Activated CD4-positive, alpha-beta T cell treated with anti-CD3 and anti-CD28 coated beads for 4 hours (primary cell): ENCODE measurements at places on chromosomes 6 and 20.
A peak's percentile ranks its signal among the peaks of the same experiment; 100 is the strongest.

GRCh38 chr6:20340068-20340848, 61.4 kb upstream of the E2F3 start:
- DNase-seq, result no peak

DNA sequence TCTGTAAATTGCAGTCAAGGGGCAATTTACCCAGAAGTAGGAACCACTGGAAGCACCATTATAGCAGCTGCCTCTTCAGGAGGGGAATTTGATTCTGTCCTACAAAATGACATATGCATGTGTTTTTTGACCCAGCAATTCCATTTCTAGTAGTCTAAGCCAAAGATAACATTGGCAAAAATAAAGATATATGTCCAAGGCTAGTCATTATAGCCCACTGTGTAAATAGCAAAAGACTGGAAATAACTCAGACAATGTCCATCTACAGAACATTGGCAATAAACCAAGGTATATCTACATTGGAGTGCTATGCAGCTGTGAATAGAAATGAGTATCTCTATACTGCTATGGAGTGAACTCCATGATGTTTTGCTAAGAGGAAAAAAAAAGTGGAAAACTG, 12.5 kb upstream of the PANK2 start:
- DNase-seq, result no peak

- no peak for DNase-seq
Measured at GRCh38 chr20:59788196-59788735, 145.2 kb downstream of the SYCP2 start.

GRCh38 chr20:15031546-15032351, 694.3 kb upstream of the FLRT3 start:
- no peak for DNase-seq

DNA sequence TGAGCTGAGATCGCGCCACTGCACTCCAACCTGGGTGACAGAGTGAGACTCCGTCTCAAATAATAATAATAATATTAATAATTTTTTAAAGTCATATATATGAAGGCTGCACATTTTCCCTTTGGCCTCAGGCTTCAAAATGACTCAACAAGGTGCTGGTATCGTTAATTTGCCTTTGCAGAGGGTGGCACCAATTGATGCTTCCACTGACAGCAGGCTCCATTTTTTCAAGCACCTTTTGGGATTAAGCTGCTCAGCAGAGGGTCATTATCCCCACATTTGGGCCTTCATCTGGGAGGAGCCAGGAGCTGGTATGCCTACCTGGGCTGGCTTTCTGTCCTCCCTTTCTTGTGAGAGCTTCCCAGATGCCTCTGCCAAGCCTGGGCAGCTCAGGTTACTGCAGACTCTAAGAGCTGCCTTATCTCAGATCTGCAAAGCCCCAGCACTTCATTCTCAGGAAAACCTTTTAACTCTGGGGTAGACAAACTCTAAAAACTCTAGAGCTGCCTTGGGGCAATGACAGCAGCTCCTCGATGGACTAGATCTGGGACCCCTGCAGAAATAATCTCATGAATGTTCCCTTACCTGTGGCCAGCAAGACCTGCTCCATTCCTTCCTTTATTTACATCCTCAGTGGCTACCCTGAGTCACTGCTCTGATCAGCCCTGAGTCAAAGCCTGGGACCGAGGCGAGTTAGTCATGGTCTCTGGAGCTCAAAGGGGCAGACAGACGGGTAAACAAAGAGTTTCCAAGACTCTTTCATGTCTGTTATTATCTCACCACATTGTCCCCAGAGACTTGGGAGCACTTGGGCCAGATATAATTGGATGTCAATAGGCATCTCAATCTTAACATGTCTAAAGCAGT, 80.0 kb upstream of the EYA2 start:
- DNase-seq, result no peak

DNA sequence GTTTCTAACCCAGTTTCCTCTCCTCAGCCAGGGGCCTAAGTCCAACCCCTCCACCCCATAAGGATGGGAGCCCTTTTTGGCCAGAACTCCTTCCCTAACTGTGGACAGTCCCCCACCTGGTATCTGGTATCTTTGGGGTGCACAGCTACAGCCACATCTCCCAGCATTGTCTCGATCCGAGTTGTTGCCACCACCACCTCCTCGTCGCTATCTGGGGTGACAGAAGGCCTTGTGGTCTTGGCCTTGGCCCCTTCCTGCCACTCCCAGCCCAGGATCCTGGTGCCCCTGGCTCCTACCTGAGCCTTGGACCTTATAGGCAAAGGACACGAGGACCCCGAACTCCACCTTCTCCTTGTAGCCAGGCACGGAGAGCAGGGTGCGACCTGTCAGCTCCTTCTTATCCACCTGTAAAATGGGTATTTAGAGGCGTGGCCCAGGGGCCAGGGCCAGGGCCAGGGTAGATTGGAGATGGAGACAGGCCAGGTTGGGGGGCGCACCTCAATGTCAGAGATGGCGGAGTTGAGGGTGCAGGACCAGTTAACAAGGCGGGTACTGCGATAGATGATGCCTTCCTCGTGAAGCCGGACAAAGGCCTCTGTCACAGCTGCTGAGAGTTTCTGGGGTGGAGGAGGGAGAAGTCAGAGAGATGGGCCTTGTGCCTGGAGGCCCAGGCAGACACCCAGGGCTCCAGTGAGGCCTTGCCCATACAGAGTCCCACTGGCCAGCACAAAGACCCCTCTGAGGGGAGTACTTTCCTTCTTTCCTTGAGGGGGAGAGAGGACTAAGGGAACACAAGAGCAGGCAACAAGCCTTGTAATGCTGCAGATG, 7.2 kb upstream of the VWA7 start:
- DNase-seq, result no peak

- no peak for DNase-seq
Measured at GRCh38 chr20:63690898-63691710, 5.3 kb upstream of the TNFRSF6B start.

- no peak for DNase-seq
Measured at GRCh38 chr6:41570259-41570615, 24.1 kb downstream of the FOXP4 start.

- no peak for DNase-seq
Measured at GRCh38 chr6:37776566-37776965, 43.0 kb upstream of the ZFAND3 start.

DNA sequence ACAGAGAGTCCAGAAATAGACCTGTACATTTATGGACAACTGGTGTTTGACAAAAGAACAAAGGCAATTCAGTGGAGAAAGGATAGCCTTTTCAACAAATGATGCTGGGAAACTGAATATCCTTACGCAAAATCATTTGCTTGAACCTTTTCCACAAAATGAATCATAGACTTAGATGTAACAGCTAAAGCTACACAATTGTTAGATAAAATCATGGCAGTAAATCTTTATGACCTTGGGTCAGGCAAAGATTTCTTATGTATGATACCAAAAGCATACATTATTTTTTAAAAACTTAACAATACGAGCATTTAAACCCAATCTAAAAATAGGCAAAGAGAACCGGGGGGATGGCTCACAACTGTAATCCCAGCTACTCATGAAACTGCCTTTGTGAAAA, 73.5 kb upstream of the DST start:
- no peak for DNase-seq

DNA sequence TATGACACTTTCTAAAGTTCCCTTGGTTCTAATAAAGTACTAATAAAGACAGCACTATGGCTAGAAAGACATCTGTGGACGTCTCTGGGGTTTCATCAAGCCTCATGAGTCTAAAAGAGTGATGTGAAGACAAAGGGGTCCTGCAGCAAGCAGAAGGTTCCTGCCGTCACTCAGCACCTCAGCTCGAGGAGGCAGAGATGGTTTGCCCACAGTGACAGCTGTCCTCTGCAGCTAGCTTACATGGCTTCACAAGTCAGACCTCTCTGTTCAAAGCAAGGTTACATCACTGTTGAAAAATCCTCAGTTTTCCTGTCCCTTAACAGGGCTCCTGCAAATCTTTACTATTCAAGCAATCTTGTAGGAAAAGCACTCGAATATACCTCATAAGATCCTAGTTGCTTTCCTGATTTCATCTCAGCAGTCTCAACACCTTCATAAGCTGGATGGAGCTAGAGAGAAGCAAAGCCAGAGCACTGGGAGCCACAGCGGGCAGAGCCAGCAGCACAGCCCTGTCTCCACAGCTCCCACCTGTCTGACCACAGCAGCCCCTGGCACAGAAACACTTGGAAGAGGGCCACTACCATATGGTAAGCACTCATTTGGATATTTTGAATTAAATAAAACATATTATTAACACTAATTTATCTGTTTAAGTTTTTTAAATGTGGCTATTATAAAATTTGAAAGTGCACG, 202.3 kb downstream of the GMDS start:
- no peak for DNase-seq

DNA sequence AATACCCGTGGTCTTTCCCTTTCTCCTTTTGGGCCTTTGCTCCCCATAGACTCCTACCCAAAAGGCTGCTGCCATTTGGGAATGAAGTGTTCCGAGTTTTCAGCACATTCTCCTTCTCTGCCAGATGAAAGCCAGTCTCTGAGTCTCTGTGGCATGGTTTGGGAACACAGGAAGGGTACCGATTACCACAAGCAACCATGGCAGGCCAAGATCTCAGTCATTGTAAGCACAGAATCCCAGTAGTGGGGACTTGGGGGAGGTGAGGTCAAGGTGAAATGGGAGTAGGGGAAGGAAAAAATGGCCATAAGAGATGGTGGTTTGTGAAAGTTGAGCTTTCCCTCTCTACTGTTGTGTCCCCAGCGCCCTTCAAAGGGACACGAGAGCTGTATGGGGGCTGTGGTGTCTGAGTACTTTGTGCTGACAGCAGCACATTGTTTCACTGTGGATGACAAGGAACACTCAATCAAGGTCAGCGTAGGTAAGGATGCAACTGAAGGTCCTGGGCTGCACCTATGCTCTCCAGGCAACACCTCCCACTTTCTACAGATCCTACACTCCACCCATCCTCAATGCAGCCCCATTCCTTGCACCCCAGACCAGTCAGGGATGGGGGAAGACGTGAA, 4.1 kb downstream of the CFB start:
- DNase-seq, result no peak

- no peak for DNase-seq
Measured at GRCh38 chr6:90098001-90098531, 198.6 kb downstream of the BACH2 start.

DNA sequence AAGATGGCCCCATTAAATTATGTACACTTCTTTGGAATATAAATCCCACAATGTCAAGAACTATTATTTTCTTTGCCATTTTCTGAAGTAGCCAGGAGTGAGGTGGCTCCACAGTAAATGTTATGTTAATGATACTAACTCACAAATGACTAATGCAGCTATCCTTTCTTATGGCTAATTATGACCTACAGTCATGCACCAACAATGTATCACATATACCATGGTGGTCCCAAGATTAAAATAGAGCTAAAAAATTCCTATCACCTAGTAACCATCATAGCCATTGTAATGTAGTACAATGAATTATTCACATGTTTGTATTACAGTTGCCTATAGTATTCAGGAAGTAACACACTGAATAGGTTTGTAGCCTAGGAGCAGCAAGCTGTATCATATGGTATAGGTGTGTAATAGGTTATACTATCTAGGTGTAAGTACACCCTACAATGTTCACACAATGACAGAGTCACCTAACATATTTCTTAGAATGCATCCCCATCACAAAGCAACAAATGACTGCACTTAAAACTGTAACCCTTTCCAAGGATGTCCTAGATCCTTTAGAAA, 15.3 kb downstream of the ECHDC1 start:
- no peak for DNase-seq

GRCh38 chr6:53240139-53240538, 91.5 kb upstream of the GCM1 start:
- no peak for DNase-seq

GRCh38 chr6:37630281-37630799, 67.3 kb downstream of the MDGA1 start:
- DNase-seq, result no peak

DNA sequence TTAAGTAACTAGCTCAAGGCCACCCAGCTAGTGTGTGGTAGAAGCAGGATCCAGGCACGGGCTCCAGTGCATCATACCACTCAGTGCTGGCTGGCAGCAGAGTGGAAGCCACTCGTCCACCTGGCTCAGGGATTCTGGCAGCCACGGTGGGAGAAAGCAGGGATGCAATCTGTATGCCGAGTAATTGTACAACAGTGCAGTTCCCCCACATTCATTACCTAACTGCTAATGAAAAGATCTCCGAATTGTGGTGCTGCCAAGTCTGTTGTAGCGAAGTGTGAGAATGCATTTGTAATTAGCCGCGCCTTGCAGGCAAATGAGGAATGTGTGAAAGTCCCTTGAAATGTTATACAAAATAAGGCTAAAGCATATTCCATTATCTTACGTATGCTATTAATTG, 29.0 kb downstream of the KCNG1 start:
- DNase-seq, result no peak

GRCh38 chr20:49608752-49609670, 41.1 kb upstream of the PTGIS start:
- peak; percentile 76 for DNase-seq

DNA sequence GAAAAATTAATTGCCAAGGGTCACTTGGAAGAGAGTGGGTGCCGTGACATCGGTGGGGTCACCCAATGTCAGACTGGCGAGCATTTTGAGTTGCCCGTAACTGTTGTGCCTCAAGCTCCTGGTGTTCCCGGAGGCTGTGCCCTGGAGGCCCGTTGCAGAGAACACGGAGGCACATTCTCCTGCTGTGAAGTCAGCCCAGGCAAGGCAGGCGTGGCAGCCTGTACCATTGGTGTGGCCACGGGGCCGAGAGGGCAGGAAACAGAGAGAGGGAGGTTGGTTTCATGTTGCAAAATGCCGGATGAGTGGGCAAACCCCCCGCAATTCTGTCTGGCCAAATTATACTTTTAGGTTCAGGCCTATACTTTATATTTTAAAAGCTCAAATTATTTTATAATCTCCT, 81.2 kb downstream of the THBS2 start:
- no peak for DNase-seq

- no peak for DNase-seq
Measured at GRCh38 chr6:11426571-11426970, 111.0 kb upstream of the TMEM170B start.

GRCh38 chr20:13567663-13568062, 71.1 kb downstream of the TASP1 start:
- no peak for DNase-seq

GRCh38 chr6:36114798-36115408, 15.4 kb upstream of the MAPK13 start:
- DNase-seq, result no peak

GRCh38 chr6:132484680-132485018, 28.3 kb downstream of the STX7 start:
- DNase-seq, result no peak

DNA sequence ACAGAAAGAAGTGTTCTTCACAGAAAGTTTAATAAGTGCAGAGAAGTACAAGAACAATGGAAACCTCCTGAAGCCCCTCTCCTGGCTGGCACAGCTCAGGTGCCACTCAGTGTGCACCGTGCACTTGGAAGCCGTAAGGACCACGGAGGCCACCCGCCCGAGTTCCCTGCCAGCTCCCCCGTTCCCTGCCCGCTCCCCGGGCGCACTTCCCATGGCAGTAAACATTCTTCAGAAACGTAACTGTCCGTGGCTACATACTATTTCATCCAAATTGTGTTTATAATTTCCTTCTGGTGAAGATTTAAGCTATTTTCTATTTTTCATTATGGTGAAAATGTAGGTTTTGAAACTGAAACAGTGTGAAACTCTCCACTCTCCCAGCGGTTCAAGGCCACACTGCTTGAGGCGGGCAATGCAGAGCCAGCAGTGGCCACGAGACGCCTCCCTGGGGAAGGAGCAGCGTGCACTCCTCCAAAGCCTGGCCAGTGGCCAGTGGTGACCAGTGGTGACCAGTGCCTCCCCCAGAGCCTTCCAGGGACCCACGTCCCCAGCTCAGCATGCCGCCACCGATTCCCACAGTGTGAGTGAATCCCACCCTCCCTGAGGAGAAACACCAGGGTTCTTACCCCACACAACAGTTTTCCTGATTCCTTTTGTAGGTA, 46.4 kb downstream of the TAF4 start:
- DNase-seq, result no peak

- no peak for DNase-seq
Measured at GRCh38 chr6:21842875-21843645, 249.5 kb downstream of the SOX4 start.
